Activated naive CD4-positive, alpha-beta T cell treated with Interleukin-2 at 50 U/mL for 16 hours (primary cell): ENCODE measurements at places on chromosomes 7 and 10.

GRCh38 chr7:129222064-129222463 is 2.8 kb upstream of the AHCYL2 start:
- DNase-seq = no peak

- DNase-seq = no peak
Measured at GRCh38 chr7:93890464-93891068, at the start of gene TFPI2. TSS of gene TFPI2 (minus strand) at chr7:93890753. CDS start at chr7:93890678, 75 bp downstream.

DNA sequence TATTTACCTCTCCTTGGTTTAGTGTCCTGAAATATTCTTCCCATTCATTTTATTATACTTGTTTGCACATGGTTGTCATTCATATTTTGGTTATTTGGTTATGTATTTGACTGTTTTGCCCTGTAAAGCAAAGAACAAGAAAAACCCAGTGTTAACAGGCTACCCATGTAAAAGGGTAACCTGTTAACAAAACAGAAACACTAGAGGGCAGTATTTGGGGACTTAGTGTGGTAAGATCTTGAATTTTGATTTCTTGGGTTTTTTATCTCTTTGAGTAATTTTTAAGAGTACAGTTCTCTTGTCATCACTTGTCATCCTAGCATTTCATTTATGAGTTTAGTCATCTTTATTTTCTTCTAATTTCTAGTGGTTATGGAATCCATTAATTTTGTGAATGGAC is 51.3 kb downstream of the POLL start:
- no peak for DNase-seq

GRCh38 chr7:106247841-106248240 is 36.9 kb downstream of the NAMPT start:
- DNase-seq = no peak

DNA sequence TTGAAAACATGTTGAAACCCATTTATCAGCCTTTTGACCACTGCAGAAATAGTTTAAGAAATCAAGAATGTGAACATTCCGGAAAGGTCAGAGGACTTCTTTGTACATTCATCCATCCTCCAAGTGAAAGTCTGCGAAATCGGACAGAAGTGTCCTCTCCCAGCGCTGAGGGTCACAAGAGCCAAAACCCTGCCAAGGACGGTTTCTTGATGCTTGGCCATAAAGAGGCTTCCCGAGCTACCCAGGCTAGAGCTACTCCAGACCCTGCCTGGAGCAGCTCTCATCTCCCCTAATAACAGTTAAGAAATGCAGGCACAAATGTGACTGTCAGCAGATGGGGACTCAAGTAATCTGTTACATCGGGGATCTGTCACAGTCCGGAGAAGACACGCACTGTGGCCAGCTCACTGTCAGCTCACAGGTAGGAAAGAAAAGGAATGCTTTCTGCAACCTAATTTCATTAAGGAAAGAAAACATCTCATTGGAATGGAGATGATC is 4.5 kb upstream of the CYTH3 start:
- no peak for DNase-seq

- no peak for DNase-seq
Measured at GRCh38 chr7:101553771-101554445, 75.2 kb downstream of the MYL10 start.

DNA sequence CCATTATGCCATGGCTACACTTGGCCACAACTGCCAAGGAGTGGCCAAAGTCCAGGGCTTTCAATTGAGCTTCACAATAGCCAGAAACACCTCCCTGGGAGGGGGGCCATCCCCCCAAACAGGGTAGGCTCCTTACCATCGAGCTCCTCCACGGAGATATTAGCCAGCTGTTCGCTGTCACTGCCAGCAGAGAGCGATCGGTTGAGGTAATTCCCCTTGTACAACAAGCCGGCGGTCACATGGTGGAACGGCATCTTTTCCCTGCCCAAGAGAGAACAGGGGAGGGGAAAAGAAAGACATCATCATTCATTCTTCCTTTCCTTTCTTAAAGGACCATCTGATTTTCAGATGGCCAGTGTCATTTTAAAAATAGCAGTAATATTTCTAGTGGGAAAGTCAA is 133.6 kb downstream of the CALN1 start:
- no peak for DNase-seq

- DNase-seq = peak; percentile 14
Measured at GRCh38 chr10:15254808-15255648, 86.5 kb upstream of the NMT2 start.

DNA sequence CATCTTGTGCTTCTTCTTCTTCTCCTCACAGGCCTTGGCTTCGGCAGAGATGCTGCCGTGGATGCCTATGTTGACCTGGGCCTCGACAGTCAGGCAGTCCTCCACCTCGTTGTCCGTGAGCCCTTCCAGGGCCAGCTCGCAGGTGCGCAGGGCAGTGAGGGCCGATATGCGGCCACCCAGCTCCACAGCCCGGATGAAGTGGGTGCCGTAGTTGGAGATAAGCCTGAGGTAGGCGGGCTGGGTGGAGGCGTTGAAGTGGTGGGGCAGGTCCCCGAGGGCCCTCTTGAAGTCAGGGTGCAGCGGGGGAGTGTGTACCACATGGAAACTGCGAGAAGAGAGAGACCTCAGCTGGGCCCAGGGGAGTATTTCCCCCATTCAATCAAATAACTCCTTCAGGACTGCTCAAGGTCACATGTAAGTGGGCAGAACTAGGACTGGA is 3.7 kb downstream of the PRF1 start:
- no peak for DNase-seq

- DNase-seq = no peak
Measured at GRCh38 chr10:98172495-98172894, 38.0 kb downstream of the R3HCC1L start.

DNA sequence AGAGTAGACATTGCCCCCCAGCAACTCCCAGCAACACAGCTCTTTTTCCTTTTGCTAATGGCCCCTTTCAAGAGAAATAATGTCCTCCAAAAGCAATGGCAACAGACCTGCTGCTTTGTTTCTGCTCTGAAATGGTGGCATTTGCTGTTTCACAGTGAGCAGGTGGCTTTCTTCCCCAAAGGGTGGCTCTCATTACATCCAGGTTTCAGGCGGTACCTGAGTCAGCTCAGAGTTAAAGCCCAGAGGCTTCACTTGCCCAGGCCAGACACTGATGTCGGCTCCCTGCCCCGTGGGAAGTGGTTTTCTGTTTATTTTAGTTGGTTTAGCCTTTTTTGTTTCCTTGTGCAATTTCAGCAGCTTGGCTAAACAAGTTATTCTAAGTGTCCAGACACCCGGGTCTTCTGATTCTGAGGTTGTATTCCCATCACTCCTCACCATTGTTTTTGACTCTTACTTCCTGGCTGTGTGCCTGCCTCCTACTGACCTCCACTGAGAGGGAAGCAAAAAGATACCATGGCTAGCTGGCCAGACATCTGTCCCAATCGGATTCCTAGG is 7.8 kb upstream of the ATOH7 start:
- DNase-seq = no peak

- DNase-seq = no peak
Measured at GRCh38 chr7:16471933-16472332, 6.4 kb upstream of the SOSTDC1 start.

GRCh38 chr7:72156671-72157070 is 255.5 kb downstream of the CALN1 start:
- no peak for DNase-seq

GRCh38 chr10:113426181-113426877 is 126.5 kb upstream of the HABP2 start:
- no peak for DNase-seq

GRCh38 chr10:118332236-118332635 is 9.9 kb downstream of the FAM204A start:
- no peak for DNase-seq

- DNase-seq = no peak
Measured at GRCh38 chr10:70894416-70894815, 6.1 kb upstream of the PCBD1 start.

GRCh38 chr7:42980084-42980483 is 47.9 kb downstream of the MRPL32 start:
- no peak for DNase-seq

DNA sequence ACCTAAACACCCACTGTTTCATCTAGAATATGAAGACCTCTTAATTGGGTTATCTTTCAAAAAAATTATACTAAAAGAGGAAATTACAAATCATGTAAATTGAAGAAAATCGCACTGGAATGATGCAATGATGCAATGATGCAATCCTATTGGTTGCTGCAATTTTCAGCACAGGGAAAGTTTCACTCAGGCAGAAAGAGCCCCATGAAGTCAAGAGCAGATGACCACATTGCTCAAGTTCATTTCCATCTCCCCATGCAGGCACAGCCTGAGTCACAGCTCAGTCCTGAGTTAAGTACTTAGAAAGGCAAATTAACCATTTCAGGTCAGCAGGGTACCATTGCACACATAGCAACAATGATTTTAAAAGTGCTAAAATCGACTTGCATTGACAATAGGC is 180.3 kb upstream of the MYO3A start:
- no peak for DNase-seq

GRCh38 chr7:1787681-1788235 is 117.7 kb downstream of the ELFN1 start:
- DNase-seq = no peak

- DNase-seq = no peak
Measured at GRCh38 chr10:89279421-89279869, 22.4 kb upstream of the IFIT2 start.

DNA sequence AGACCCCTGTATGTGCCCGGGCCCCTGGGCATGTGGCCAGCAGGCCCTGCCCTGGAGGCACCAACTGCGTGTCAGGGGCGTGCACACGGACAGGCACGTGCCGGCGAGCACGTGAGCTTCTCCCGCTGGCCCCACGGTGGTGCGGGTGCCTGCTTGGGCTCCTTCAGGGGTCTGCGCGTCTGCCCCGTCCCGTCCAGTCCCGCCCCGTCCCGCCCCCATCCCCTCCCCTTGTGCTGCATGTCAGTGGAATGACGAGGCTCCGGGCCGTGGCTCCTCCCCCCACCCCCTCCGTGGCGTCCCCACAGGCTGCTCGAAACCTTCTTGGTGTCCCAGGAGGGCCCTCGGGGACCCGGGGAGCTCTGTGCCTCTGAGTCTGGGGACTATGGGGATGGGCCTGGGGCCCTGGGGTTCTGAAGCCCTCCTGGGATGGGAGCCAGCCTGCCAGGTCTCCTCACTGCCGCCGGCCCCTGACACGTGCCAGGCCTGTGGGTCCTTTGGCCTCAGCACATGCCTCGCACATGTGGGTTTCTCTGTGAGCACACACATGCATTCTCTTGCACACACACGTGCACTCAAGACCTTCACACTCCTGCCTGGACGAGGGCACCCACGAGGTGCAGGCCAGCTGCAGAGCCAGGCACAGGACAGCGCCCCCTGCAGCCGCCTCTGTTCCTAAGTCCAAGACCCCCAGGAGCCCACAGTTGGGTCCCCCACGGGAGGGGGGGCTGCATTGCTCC is 27.5 kb upstream of the AMZ1 start:
- DNase-seq = no peak

- no peak for DNase-seq
Measured at GRCh38 chr10:76091926-76092325, 660.5 kb downstream of the LRMDA start.

DNA sequence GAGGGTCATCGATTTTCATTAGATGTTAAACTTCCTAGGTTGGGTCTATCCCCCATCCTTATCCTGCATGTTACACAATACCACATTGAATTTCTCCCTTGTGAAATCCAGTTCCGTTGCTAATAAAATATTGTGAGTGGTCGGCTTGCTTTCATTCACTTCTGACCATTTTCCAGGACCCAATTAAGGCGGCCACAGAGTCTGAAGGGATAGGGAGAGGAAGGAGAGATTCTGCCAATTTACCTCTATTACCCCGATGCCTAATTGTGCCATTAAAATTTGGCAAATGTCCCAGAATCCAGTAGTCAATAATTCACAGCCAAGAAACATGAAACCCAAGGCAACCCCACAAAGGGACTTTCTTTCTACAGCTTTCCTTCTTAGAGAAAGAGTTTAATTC is 129.9 kb downstream of the IPMK start:
- no peak for DNase-seq

DNA sequence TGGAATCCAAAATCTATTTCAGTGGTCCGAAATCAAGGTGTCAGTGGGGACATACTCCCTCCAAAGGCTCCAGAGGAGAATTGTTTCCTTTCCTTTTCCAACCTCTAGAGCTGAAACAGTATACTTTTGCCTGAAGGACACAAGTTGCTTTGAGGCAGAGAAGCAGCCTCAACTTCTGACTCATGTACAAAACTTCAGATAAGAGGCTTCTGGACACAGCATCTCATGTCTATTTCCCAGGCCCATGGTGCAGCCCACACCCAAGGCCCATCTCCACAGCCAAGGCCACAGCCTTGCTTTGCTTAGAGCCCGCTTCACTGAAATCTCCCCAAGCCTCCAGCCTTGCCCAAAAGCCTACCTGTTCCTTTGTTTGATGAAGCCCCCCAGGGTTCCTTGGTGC is 68.9 kb downstream of the ZNF467 start:
- DNase-seq = no peak

GRCh38 chr10:43076876-43077420 is at the start of gene RET:
TSS of gene RET (plus strand) at chr10:43077069. CDS start at chr10:43077259, 190 bp downstream.
- DNase-seq = no peak

- DNase-seq = no peak
Measured at GRCh38 chr7:36667007-36667745, 57.1 kb downstream of the AOAH start.

GRCh38 chr10:44974082-44974627 is 4.5 kb downstream of the DEPP1 start:
- DNase-seq = no peak

GRCh38 chr7:6271694-6272440 is 557 bp downstream of the CYTH3 start:
- peak; percentile 24 for DNase-seq

- no peak for DNase-seq
Measured at GRCh38 chr7:32262315-32262714, 192.1 kb upstream of the PDE1C start.

DNA sequence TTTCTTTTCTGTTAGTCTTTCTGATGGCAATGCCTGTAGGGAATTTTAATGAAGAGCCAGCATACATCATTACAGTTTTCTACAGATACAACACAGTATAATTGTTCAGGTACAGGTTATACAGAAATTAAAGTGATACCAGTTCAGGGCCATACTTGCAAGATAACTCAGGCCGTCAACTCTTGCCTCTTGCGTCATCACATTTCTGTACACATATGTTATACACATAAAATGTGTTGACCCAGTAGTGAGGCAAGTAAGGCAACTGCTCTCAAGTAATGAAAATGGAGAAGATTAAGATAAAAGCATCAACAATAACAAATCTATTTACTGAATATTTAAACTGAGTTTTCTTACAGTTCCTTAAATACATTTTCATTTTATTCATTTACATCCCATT is 317.8 kb downstream of the HPSE2 start:
- no peak for DNase-seq

- DNase-seq = no peak
Measured at GRCh38 chr10:20535897-20536881, 360.9 kb downstream of the NEBL start.

- DNase-seq = no peak
Measured at GRCh38 chr7:79037001-79037400, 416.5 kb downstream of the MAGI2 start.

- DNase-seq = no peak
Measured at GRCh38 chr10:48548531-48549135, 56.2 kb downstream of the ARHGAP22 start.

- peak; percentile 19 for DNase-seq
Measured at GRCh38 chr7:155001756-155002410, 1.0 kb downstream of the PAXIP1 start.
